ENCODE measurements at places on chromosomes 13 and 19.

DNA sequence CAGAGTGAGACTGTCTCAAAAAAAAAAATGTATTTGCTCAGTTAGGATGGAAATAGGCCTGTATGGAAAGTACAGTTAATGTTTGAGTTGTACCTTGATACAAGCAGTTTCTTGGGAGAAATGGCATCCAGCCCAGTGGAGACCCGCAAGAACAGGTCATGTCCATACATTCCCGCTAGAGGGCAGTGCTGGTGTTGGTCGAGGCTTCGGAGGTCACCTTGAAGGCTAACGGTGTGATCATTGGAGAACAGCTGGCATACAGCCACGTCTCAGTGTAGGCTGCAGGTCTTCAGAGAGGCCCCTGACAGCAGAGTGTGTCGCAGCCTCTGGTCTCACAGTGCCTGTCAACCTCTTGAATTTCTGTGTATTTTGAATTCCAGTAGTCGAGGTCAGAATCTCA, 7.5 kb downstream of the ZNF610 start:
- DNase-seq = peak; percentile 40

DNA sequence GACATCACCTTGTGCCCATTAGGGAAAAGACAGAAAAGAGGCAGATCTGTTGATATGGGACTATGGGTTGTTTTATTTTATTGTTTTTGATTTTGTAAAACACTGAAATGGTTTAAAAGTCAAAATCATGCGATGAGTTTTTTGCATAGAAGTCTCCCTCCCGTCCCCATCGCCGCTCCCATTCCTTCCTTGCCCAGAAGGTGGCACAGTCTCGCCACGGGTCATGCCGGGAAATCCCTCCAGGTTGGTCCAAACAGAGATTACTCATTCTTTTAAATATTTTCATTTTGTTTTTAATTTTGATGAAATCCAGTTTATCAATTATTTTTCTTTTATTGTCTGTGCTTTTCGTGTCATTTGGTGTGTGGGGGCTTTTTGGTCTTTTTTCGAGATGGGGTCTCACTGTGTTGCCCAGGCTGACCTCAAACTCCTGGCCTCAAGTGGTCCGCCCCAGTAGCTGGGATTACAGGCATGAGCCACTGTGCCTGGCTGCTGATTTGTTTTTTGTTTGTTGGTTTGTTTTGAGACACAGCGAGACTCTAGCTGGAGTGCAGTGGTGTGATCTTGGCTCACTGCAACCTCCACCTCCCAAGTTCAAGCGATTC, 9.2 kb downstream of the PGPEP1 start:
- peak; percentile 73 for DNase-seq

- no peak for DNase-seq
Measured at GRCh38 chr13:89310943-89311672, 1639.9 kb downstream of the SLITRK5 start.

GRCh38 chr13:76849493-76849892, 36.7 kb downstream of the KCTD12 start:
- DNase-seq = no peak

DNA sequence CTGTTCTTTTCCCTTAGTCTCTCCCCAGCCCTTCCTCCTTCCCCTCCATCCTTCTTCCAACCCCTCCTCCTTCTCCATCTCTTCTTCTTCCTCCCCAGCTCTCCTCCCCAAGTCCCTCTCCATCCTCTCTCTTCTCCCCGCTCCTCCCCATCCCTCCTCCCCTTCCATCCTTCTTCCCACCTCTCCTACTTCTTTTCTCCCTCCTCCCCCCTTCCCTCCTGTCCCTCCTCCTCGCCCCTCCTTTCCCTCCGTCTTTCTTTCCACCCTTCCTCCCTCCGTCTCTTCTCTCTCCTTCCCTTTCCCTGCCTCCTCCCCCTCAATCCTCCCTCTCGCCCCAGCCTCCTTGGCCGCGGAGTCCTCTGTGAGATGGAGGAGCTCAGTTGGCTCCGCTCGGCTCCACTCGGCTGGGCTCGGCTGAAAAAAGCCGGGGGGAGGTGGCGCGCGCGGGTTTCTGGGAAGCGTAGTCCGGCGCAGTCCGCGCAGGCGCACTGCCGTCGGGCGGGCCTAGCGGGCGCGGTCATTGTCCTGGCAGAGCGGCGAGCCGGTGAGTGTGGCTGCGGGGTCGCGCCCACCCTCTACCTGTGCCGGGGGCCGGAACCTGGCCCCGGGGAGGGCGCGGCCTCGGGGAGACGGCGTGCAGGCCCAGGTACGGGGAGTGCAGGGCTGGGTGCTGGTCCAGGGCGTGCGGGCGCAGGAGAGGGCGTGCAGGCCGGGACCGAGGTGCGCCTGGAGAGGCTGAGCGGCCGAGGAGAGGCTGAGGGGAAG, at the start of gene ZNF71:
TSS of gene ZNF71 (plus strand) at position 520 of the 765 bp plus-strand sequence. CDS start 6,257 bp downstream, outside the sequence.
- peak; percentile 81 for DNase-seq

- DNase-seq = no peak
Measured at GRCh38 chr13:76380446-76381065, 505.6 kb downstream of the KCTD12 start.

GRCh38 chr13:99386911-99387788, 80.0 kb upstream of the GPR183 start:
- peak; percentile 58 for DNase-seq

DNA sequence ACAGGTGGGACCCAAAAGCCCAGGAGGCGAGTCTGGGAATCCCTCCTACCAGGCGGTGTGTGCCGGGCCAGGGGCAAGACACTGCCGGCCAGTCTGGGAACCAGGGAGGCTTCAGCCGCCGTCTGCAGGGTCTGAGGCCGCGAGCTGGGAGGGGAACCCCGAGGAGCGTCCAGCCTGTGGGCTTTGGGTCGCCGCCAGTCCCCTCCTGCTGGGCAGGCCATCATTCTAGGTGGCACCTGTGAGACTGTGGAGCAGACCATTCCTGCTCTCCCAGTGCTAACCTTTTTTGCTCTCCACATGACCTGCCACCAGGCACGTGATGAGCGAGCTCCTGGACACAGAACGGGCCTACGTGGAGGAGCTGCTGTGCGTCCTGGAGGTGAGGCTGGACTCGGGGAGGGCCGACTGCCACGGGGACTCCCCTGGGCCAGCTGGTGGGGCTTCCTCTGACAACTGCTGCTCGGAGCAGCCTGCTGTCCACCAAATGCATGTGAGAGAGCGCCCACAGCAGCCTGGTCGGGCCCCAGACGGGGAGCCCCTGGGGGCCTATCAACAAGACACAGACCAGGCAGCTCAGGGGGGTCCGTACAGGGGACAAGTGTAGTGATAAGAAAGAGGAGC, 24.6 kb upstream of the F7 start:
- no peak for DNase-seq

DNA sequence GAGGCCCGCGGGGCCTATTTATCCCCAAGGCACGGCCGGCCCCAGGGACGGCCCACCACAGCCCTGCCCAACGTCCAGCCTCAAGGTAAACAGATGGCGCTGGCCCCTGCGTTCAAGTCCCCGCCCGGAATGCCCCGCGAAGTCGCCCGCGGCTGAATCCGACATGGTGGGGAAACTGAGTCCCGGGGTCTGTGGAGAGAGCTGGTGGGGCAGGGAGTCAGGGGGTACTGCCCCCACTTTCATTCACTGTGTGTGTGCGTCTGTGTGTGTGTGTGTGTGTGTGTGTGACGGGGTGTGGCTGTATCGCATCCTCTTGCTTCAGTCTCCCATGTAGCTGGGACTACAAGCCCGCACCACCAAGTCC, 192 bp upstream of the COMP start:
- DNase-seq = no peak
